Suprapubic skin (tissue), 4 donors: ENCODE measurements at places on chromosomes 2 and 18. TPM values are rescaled to one million over a fixed set of nuclear protein-coding genes. Genes with fewer than 3 reads are reported as not detected.

The ACOXL gene
- total RNA-seq, result not detected

The HOXD8 gene
- 1.4 TPM for total RNA-seq

The IL1R2 gene
- 103 TPM for total RNA-seq

The CPO gene
- not detected for total RNA-seq

The CDH7 gene
- not detected for total RNA-seq

The DSG4 gene
- total RNA-seq, result 0.89 TPM

The VWC2L gene
- total RNA-seq, result not detected

The GBX2 gene
- total RNA-seq, result not detected

GRCh38 chr2:47237375-47238334, 82.5 kb upstream of the STPG4 start:
- no peak overlapping the region for H3K4me3 ChIP-seq
- no peak overlapping the region for H3K27ac ChIP-seq
- no peaks in the 10 kb centered on the region for H3K27me3 ChIP-seq
- no peak for DNase-seq
- H3K36me3 ChIP-seq, result no peaks in the 10 kb centered on the region

DNA sequence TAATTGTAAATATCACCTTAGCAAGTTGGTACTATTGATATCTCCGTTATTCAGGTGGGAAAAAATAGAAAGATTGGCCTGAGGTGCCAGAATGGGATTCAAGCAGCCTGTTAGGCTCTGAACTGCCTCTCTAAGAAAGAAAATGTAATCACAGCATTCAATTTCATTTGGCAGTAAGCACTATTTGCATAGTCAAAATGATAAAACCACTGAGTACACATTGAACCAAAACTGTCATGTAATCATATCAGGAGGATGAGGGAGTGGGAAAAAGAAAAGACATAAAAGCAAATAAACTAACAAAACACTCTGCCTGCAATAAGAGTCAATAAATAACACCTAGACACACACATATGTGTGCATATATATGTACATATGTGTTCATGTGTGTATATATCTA, 103.9 kb upstream of the TACR1 start:
- H3K36me3 ChIP-seq, result no peaks in the 10 kb centered on the region
- DNase-seq, result no peak
- H3K27me3 ChIP-seq, result no peaks in the 10 kb centered on the region
- H3K4me3 ChIP-seq, result no peak overlapping the region

GRCh38 chr2:112939425-112939824, 28.5 kb downstream of the IL37 start:
- no peaks in the 10 kb centered on the region for H3K4me1 ChIP-seq
- H3K27me3 ChIP-seq, result peaks cover 6% of the 10 kb centered on the region
- DNase-seq, result no peak
- H3K27ac ChIP-seq, result no peak overlapping the region
- H3K36me3 ChIP-seq, result no peaks in the 10 kb centered on the region

DNA sequence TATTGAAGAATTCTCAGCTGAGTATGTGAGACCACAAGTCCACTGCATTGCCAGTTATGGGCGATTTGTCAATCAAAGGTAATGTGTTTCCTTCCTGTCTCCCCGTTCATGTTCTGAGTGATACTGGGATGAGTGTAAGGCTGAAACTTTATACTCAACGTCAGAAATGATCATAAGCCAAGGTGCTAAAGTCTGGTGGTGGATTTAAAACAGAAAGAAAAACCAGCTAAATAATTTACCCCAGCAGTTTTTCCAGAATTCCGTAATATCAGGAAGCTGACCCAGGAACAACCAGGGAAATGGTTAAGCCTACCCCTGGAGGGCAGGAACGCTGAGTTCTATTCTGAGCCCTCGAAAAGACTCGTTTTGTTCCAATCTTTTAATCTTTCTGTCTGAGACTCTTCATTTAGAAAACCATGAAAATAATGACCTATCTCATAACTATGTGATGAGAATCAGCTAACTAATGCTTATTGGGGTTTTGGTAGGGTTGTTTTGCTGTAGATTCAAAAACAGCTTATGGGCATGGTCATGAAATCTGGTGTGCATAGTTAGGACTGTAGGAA, 149.6 kb downstream of the LAMA3 start:
- no peak for DNase-seq
- no peak overlapping the region for H3K4me3 ChIP-seq
- H3K4me1 ChIP-seq, result peaks cover 9% of the 10 kb centered on the region
- peaks cover 22% of the 10 kb centered on the region for H3K36me3 ChIP-seq
- peak overlapping the region; percentile 25 for H3K27ac ChIP-seq

- H3K27me3 ChIP-seq, result no peaks in the 10 kb centered on the region
- peaks cover 12% of the 10 kb centered on the region for H3K4me1 ChIP-seq
- H3K27ac ChIP-seq, result no peak overlapping the region
- no peaks in the 10 kb centered on the region for H3K36me3 ChIP-seq
Measured at GRCh38 chr2:190766174-190766572, 114.4 kb upstream of the GLS start.

- no peaks in the 10 kb centered on the region for H3K36me3 ChIP-seq
- H3K4me3 ChIP-seq, result no peak overlapping the region
- peaks cover 5% of the 10 kb centered on the region for H3K27me3 ChIP-seq
- H3K27ac ChIP-seq, result no peak overlapping the region
Measured at GRCh38 chr18:78169174-78169864, 810.3 kb upstream of the SALL3 start.

- H3K4me1 ChIP-seq, result no peaks in the 10 kb centered on the region
- H3K4me3 ChIP-seq, result no peak overlapping the region
- no peak overlapping the region for H3K27ac ChIP-seq
- H3K27me3 ChIP-seq, result no peaks in the 10 kb centered on the region
- H3K36me3 ChIP-seq, result no peaks in the 10 kb centered on the region
Measured at GRCh38 chr2:36716111-36716510, 19.6 kb downstream of the VIT start.

GRCh38 chr18:47901624-47902362, 28.7 kb downstream of the SMAD2 start:
- no peak for DNase-seq
- no peak overlapping the region for H3K4me3 ChIP-seq
- H3K27ac ChIP-seq, result no peak overlapping the region

DNA sequence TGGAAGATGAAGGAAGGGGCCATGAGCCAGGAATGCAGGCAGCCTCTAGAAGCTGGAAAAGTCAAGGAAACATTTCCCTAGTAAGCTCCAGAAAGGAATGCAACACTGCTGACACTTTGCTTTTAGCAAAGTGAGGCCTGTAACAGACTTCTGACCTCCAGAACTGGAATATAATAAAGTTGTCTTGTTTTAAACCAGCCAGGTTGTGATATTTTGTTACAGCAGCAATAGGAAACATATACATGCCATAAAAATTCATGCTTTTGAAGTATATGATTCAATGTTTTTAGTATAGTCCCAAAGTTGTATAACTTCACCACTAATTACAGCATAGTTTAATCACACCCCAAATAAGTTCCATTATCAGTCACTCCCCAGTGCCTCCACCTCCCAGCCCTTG, 15.2 kb upstream of the ZNF396 start:
- H3K36me3 ChIP-seq, result no peaks in the 10 kb centered on the region
- DNase-seq, result no peak
- no peaks in the 10 kb centered on the region for H3K27me3 ChIP-seq
- H3K27ac ChIP-seq, result no peak overlapping the region
- peaks cover 2% of the 10 kb centered on the region for H3K4me1 ChIP-seq

GRCh38 chr18:78242254-78242643, 737.4 kb upstream of the SALL3 start:
- no peaks in the 10 kb centered on the region for H3K36me3 ChIP-seq
- peak; percentile 80 for DNase-seq
- H3K4me1 ChIP-seq, result peaks cover 9% of the 10 kb centered on the region
- H3K27ac ChIP-seq, result no peak overlapping the region
- peak overlapping the region; percentile 26 for H3K4me3 ChIP-seq

DNA sequence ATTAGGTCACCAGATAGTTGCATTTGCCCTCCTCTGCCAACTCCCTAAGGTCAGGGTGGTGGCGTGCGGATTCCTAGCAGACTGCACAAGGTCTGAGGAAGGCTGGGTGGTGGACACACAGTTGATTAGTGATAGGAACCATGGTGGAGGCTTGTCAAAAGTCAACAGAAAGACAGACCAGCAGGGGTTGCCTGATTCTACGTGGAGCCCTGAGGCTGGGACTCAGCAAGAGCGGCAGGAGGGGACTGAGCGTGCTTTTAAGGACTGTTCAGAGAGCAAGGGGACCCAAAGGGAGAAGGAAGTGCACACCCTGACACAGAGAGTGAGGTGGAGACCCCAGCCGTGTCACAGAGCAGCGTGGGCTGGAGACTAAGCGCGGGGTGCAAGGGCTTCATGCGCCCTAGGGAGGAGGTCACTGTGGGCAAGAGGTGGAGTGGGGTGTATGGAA, 513.2 kb downstream of the RNF144A start:
- H3K36me3 ChIP-seq, result no peaks in the 10 kb centered on the region

GRCh38 chr2:45938649-45939511, 287.4 kb downstream of the PRKCE start:
- H3K27ac ChIP-seq, result peak overlapping the region; percentile 67
- H3K4me3 ChIP-seq, result no peak overlapping the region
- H3K27me3 ChIP-seq, result no peaks in the 10 kb centered on the region
- H3K4me1 ChIP-seq, result peaks cover 48% of the 10 kb centered on the region
- DNase-seq, result peak; percentile 78
- H3K36me3 ChIP-seq, result no peaks in the 10 kb centered on the region

DNA sequence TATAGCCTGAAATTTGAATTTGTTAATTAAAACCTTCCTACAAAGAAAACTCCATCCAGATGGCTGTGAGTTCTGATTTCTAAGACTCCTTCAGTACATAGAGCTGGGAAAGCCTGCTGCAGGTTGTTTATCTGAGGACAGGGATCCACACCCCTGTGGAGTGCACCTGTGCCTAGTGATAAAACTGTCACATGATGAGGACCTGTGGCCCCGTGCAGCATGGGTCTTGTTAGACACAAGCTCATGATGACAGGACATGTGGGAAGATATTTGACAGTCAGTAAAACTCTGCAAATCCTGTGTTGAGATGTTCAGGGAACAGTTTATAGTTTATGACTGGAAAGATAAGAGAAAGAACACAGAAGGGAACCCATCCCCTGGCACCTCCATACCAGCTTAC, 133.2 kb upstream of the TMEM18 start:
- no peak overlapping the region for H3K27ac ChIP-seq
- H3K36me3 ChIP-seq, result no peaks in the 10 kb centered on the region
- no peak overlapping the region for H3K4me3 ChIP-seq
- DNase-seq, result no peak
- H3K4me1 ChIP-seq, result no peaks in the 10 kb centered on the region

DNA sequence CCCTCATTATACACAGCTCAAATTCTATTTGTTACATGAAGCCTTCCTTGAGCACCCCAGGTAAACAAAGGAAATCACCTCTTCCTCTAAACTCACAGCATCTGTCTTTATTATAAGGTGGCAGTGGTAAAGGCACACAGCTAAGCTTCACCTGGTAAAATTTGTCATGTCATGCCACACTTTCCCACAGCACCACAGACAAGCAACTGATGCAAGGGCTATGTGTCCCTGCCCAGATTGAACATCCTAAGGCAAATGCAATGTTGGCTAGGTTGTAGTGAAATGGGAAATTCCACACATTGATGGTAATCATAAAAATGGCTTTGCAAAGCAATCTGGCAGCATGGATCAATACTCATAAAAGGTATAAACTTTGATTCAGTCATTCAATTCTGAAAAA, 18.9 kb downstream of the LDAH start:
- no peak overlapping the region for H3K27ac ChIP-seq
- H3K27me3 ChIP-seq, result no peaks in the 10 kb centered on the region
- DNase-seq, result no peak
- no peaks in the 10 kb centered on the region for H3K36me3 ChIP-seq

- H3K4me1 ChIP-seq, result no peaks in the 10 kb centered on the region
- DNase-seq, result no peak
- H3K27me3 ChIP-seq, result no peaks in the 10 kb centered on the region
- H3K27ac ChIP-seq, result no peak overlapping the region
- no peaks in the 10 kb centered on the region for H3K36me3 ChIP-seq
- no peak overlapping the region for H3K4me3 ChIP-seq
Measured at GRCh38 chr18:11511434-11512095, 97.8 kb upstream of the SLC35G4 start.

DNA sequence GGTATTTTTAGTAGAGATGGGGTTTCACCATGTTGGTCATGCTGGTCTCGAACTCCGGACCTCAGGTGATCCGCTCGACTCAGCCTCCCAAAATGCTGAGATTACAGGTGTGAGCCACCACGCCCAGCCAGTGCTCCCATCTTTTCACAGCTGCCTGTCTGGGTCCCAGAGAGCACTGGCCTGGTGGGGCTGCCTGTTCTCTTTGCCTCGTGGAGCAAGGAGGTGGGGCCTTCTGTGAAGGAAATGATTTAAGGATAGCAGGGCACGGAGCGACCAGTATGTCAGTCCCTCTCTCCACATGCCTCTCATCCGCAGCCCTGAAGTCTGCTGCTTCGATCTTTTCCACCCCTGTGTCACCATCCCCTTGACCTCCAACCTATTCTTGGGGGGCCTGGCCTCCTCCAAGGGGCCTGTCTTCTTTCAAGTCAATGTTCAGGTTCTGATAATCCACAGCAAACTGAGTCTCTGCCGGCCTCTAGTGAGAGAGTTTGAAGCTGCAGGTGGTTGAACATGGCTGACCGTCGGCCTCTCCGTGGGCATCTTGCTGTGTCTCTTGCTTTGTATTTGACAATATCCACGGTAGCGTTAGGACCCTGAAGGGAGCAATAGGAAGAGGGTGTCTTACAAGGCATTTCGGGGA, 28.2 kb upstream of the GIGYF2 start:
- H3K27me3 ChIP-seq, result no peaks in the 10 kb centered on the region
- no peak overlapping the region for H3K4me3 ChIP-seq
- no peak for DNase-seq
- H3K36me3 ChIP-seq, result peaks cover 4% of the 10 kb centered on the region

GRCh38 chr2:157698430-157698829, 69.8 kb upstream of the ACVR1C start:
- H3K36me3 ChIP-seq, result no peaks in the 10 kb centered on the region
- no peak overlapping the region for H3K27ac ChIP-seq
- DNase-seq, result no peak
- H3K4me3 ChIP-seq, result no peak overlapping the region

DNA sequence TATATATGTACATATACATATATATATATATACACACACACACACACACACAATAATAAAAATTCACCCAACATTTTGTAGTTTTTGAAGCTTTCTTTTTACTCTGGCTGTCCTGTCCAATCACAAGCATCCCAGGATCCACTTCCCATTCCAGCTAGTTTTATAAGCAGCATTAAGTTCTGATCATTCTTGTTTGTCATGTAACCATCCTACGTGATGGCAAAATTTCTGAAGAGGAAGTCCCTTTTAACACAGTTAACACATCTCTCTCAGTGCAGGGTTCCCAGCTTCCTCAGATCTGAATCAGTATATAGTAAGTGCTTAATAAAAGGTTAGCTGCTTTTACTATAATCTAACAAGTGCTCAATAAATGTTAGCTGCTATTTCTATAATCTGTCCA, 26.4 kb downstream of the MYOM1 start:
- no peaks in the 10 kb centered on the region for H3K36me3 ChIP-seq
- no peak overlapping the region for H3K27ac ChIP-seq
- no peak overlapping the region for H3K4me3 ChIP-seq
- H3K27me3 ChIP-seq, result no peaks in the 10 kb centered on the region
- H3K4me1 ChIP-seq, result no peaks in the 10 kb centered on the region
- DNase-seq, result no peak
